ENCODE measurements at places on chromosomes 7 and 10.

- DNase-seq: no peak
Observed at GRCh38 chr10:3493621-3494020, 291.4 kb downstream of the KLF6 start.

DNA sequence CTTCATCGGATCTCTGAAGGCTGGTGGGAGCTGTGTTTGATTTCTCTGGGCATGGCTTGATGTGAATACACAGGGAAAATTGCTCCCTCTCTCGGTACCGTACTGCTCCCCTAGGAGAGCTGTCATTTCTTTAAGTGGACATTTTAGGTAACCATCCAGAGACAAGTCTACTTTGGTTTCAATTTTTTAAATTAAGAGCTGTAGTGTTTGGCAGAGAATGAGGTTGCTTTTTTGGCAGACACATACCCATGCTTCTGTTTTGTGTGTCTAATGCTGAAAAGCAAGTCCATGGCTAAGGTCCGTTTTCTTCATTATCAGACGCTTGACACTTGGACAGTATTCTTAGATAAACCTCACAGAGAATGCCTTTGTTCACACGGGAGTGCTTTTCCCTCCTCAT is 61.3 kb upstream of the TRIL start:
- no peak for DNase-seq

DNA sequence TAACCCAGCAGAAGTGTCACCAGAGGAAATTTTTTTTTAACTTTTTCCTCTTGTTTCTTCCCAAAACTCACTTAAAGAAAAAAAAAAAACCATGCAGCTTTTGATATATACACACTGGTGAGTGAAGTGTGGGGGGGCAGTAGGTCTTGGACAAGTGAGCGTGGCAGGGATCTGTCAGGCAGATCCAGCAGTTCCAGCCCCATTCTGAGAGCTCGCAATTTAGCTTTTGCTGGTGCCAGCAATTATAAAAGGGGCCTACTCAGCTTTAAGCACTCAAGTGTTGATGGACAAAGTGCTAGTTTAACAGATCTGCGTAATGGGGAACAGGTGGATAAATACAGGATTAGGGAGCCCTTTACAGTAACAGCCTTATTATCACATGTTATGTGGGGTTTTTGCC is 619.2 kb upstream of the GALNT17 start:
- DNase-seq: no peak

DNA sequence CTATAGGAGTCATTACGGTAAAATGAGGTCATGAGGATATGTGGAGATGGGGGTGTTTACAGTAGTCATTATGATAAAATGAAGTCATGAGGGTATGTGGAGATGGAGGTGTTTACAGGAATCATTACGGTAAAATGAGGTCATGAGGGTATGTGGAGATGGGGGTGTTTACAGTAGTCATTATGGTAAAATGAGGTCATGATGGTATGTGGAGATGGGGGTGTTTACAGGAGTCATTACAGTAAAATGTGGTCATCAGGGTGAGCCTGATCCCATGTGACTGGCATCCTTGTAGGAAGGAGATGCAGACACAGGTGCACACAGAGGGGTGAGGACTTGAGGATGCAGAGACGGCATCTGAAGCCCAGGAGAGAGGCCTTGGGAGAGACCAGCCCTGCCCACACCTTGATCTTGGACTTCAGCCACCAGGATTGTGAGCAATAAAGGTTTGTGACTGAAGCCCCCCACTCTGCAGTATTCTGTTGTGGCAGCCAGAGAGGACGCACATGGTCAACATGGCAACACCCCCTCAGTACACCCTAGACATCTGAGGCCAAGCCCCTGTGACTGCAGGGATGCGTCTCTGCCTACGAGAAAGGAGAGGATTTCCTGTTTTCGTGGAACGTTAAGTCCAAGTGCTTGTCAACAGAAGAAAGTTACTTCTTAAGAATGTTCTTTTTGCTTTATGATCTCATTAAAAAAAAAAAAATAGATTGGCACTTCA is 544.4 kb downstream of the DNAJB6 start:
- no peak for DNase-seq

- DNase-seq: no peak
Observed at GRCh38 chr10:8407501-8408021, 353.1 kb downstream of the GATA3 start.

- no peak for DNase-seq
Observed at GRCh38 chr10:109592391-109592790, 330.9 kb downstream of the XPNPEP1 start.

DNA sequence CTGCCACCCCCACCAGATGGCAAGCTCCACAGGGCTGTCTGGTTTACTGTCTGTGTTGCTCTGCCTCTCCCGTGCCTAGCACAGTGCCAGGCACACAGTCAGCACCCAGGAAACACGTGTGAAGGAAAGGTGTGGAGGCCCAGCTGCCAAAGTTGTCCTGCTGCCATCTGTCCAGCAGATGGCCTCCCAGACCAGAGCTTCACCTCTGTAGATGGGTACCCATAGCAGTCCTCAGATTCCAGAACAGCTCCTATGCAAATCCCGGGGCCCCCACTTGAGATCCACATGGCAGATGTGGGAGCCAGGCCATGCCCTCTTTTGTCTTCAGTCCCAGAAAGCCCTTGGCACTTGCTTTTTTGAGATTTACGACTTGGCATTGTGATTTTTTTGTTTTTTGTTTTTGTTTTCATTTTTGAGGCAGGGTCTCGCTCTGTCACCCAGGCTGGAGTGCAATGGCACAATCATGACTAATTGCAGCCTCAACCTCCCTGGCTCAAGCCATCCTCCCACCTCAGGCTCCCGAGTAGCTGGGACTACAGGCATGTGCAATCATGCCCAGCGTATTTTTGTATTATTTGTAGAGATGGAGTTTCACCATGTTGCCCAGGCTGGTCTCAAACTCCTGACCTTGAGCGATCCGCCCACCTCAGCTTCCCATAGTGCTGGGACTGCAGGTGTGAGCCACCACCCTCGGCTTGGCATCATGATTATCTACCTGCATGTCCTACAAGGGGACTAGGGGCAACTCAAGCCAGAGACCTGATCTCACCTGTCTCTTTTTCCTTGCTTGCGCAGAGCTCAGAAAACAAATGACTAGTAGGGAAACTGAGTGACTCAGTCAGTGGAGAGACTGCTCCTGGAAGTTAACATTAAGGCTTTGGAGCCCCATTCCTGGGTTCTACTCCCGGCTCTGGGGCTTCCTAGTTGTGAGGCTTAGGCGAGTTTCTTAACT is 16.9 kb upstream of the PALD1 start:
- DNase-seq: no peak

DNA sequence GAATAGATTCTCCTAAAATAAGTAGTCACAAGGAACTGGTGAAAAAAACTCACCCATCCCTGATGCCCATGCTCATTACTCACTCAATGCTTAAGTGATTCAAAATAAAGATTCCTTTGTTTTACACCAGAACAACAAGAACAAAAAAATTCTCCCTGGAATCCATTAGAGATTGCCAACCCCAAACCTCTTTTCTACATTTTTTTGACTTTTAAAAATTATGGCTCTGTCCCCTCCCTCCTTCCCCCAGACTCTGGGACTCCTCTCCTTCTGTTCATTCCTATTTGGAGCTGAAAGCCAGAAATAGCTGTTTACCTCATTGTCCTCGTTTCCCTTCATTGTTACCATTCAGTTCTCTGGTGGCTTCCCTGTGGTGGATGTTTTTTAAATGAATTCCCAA is 63.2 kb upstream of the FHIP2A start:
- DNase-seq: peak; percentile 19

DNA sequence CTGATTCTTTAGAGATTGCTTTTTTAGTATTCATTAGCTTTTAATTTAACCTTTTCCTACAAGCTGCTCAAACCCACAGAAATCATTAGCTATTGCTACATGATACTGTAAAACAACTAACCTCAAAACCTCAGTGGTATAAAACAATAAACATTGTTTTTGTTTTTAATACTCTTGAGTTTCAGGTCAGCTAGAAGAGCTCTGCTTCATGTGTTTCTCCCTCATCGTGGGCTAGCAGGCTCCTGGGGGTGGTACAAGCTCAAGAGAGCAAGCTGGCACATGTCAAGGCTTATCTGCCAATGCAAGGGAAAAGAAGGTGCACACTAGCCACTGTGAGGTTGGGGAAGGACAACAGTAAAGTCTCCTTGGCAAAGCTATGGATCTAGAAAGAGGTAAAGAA is 232.9 kb upstream of the PHF14 start:
- no peak for DNase-seq

DNA sequence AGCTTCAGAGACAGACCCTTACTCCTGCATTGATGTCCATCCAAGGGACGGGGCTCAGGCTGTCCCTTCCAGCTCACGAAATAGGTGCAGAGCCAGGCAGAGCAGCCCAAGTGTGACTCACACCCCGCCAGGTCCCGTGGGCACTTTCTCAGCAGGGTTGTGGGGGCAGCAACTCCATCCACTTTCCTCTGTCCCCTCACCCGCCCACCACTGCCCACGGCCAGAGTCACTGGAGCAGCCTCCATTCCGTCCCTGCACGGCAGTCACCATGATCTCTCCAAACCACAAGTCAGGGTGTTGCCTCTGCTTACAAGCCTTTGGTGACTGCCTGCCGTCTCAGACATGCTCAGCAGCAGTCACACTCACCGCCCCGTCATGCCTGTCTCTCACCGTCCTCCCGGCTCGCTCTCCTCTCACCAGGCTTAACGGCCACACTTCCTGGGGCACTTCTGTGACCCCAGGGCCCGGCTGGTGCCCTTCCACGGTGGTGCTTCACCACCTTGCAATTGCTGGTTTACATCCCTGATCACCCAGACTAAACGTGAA is 39.3 kb downstream of the CALML3 start:
- DNase-seq: no peak

- DNase-seq: no peak
Observed at GRCh38 chr10:89645742-89646172, 715 bp upstream of the PANK1 start.

- no peak for DNase-seq
Observed at GRCh38 chr7:29285444-29285793, 90.8 kb downstream of the CHN2 start.

DNA sequence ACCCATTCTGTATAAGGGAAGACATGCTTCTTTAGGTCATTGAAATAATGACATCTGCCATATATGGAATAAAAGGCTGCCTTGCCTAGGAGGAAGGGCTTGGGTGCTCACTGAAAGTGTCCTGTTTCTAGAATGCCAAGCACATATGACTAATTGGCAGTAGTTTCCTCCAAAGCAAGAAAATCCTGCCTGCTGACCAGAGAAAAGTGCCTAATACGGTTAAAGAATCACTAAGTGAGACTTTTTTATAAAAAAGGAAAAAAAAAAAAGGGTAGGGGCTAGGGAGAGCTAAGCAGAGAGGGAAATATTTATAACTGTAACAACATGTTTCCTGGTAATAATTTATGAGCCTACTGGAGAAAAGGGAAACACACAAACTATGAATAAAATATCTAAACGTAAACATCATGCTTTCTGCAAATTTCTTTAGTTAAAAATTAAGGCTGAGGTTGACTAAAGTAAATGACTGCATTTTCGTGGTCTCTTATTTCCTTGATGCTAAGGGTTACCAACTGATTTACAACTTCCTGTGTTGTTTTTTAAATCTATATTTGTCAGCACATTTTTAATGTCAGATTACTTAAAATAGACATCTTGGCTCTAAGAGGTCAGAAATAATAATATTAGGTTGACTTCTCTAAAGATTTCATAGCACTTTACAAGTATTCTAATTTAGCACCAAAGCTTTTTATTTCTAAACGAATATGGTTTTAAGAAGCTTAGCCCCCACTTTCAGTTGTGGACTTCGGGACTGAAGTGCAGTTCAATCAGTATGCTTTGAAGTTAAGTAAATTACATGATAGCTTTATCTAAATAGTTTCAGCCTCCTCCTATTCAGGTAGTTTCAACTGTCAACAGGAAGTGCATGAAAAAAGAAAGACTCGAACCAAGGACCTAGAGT is 89.6 kb downstream of the CABCOCO1 start:
- peak; percentile 85 for DNase-seq

- DNase-seq: peak; percentile 52
Observed at GRCh38 chr7:22452142-22452959, 47.6 kb downstream of the STEAP1B start.

DNA sequence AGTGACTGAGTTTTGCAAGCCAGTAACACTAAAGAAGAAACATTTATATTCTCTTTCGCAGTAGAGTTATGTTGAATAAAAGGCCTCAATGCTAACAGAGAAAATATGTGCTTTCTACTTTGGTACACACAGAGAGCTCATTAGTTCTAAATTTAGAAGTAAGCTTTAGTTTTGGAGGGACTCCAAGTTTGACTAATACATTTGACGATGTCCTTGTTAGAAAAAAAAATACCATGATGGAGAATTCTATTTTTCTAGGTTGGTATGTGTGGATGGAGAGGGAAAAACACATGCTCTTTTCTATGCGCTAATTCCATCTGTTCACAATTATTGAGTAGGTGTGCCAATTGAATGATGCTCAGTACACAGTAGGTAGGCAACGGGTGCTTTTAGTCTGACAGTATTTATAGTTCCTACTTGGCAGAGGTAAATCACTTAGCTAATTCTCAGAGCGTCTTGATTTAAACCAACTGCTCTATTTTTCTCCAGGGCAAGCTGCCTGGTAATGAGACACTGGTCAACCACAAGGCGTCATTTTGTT is 327.2 kb upstream of the AKR1E2 start:
- DNase-seq: no peak

DNA sequence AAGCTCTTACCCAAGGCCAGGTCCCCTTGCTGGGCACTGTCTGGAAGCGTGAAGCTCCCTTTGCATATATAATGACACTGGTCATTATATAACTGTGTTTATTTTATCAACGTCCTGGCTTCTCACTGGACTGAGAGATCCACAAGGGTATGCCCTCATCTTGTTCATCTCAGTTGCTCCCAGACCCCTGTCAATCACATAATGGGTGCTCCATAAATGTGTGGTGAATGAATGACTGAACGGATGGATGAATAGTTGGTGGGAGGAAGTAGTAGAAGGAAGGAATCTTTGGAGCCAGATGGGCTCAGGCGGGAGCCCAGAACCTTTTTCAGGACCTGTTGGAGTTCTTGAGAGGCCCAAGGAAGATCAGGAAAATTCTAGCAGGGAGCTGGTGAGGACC is 7.7 kb upstream of the SFRP5 start:
- DNase-seq: no peak

- DNase-seq: no peak
Observed at GRCh38 chr7:5294169-5294987, 11.6 kb downstream of the SLC29A4 start.

GRCh38 chr10:4918236-4918635 is 45.0 kb upstream of the AKR1C1 start:
- no peak for DNase-seq

DNA sequence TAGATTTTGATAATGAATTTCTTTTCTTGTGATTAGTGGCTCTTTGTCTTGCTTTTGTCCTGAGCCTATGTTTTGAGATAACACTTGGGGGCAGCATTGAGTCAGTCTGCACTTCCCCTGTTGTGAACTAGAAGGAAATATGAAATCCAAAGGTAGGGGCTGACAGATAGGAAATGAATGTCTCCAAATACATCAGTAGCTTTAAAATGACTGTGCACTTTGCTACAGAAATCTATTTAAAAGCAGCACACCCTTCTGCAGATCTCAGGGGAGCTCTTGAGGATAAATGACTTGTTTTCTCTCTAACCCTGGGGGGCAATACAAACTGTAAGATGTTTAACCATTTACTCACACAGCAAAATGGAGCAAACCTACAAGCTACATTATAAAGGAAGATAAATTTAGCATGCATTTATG is 176.0 kb upstream of the MYO3A start:
- DNase-seq: peak; percentile 25

GRCh38 chr7:116139007-116139406 is 71.3 kb upstream of the TES start:
- DNase-seq: no peak
